ENCODE measurements at places on chromosomes 3 and 15.

DNA sequence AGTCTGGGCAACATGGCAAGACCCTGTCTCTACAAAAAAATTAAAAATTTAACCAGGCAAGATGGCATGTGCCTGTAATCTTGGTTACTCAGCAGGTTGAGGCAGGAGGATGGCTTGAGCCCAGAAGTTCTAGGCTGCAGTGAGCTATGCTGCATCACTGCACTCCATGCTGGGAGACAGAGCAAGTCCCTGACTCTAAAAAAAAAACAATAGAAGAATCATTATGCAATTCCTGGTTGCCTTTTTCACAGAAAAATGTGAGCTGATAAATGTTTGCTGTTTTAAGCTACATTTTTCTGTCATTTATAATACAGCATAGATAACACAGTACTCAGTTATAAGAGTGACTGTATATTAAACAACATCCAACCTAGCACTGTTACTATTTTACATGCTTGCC lies 148.8 kb downstream of the SCAPER start:
- no peak for DNase-seq

DNA sequence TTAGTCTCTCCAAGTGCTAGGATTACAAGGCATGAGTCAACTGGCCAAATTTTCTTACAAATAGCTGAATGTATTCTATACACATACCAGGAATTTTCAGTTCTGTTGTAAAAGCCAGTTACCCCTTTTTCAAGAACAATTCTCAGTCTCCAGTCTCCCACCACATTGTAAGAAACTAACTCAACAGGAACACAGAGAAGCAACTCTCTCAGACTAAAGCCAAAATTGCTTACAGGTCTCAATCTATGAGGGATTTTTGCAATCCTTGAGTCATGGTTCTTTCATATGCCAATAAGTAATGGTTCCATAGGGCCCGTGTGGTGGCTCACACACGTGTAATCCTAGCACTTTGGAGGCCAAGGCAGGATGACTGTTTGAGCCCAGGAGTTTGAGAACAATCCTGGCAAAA lies 8.5 kb downstream of the IP6K2 start:
- no peak for DNase-seq

DNA sequence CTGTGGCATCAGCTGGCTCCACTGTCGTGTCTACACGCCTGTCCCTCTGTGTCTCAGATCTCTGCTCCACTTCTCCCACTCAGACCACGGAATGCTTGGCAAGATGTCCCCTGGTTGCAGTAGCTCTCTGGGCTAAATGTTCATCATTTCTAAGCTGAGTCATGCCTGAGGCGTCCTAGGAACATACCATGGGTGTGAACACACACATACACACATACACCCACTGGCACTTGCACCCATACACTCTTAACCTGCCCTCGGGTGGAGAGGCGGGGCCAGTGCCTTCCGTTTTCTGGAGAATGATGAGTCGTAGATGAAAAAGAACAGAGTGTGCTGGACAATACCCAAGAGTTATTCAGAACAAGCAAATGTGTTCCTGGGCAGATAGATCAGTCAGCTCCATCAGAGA lies 72.4 kb downstream of the SENP2 start:
- no peak for DNase-seq

DNA sequence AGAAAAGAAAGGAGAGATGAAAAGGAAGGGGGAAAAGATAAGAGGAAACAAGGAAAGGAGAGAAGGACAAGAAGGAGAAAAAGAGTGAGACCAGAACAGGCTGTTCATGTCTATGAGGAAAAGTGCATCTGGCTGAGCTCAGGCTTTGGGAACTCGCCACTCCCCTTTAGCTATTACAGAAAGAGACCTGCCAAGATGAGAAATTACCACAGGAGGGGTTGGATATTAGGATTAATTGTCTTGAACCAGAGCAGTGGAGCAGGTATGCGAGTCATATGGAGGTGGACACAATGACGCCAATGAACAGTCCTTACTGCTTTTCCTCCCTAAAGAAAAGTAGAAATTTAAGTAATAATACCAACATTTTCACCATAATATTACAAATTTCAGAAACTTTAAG lies 577.0 kb upstream of the ARRDC4 start:
- DNase-seq = no peak

GRCh38 chr15:68418611-68419161 lies 13.3 kb downstream of the ITGA11 start:
- DNase-seq = no peak

GRCh38 chr3:32184187-32184730 lies 54.2 kb upstream of the CMTM8 start:
- DNase-seq = no peak

DNA sequence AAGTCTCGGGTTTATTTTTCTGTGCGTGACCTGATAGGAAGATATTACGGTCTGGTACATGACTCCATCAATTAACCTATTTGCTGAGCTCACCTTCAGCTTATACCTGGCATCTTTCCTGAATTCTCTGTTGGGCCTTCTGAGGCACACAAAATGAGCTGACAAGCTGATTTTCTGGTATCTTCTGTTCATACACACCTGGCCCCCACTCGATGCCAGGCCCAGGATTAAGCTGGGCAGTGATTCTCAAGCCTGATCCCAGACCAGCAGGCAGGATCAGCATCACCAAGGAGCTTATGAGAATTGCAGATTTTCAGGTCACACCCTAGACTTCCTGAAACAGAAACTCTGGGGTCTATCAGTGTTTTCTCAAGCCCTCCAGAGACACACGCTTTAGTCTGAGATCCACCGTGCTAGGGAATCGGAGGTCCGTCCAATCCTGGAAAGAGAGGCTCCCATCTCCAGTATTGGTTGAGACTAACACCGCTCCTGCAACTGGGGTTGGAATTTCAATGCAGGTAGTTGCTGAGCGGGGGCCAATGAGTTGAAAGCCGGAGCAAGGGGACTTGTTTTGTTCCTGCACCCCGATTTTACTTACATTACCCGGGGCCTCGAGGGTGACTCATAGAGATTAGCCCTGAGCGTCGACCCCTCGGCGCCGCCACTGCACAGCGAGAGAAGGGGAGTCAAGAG lies 636 bp upstream of the EIF1B start:
- no peak for DNase-seq

GRCh38 chr15:73573572-73573971 lies 59.6 kb downstream of the NPTN start:
- no peak for DNase-seq
